ENCODE measurements at places on chromosomes 3 and 15.

DNA sequence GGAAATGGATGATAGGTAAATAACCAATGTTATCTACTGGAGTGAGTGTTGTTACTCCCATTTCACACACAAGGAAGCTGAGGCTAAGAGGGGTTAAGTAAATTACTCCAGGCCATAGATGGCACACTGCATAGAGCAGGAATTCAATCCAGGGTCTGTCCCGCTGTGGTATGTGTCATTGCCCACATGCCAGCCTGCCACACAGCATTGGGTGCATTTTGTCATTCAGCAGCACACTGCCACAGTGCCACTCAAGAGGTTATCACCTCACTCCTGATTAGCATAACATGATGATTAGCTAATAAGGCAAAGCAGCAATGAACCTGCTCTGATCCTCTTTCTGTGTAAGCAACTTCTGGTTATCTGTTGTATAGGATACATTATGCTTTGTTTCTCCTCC lies 157.4 kb upstream of the CTNNB1 start:
- DNase-seq, result no peak

DNA sequence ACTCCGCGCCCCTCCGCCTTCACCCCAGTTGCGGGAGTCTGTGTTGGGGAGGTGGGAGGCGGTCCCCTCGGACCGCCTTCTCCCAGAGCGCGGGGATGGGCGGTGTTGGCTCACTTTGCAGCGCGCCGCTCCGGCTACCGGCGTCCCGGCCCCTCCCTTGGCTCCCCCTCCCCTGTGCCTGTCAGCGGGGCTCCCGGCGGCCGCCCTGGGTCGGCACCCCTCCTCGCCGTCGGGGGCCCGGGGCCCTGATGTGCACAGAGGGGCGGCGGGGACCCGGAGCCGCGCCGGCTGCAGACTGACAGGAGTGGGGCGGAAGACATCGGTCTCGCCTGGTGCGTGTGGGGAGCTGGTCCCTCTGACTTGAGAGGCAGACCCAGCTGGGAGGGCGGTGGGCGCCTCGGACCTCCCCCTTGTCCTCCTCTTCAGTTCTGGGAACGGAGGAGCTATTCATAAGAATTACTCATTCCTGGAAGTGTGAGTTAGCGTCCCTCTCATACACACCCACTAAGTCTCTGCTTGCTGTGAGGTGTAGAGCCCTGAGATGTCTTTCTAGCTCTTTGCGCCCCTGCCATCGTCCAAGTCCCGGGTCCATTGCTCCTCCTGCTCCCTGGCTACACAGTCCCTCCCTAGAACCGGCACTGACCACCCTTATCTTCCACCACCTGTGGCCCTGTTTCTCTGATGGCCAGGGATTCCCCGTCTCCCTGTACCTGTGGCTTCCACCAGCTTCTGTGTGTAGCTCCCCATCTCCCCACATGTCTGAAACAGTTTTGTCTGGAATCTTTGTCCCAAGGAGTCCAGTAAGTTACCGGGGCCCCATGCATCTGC lies 42.3 kb upstream of the ROPN1 start:
- no peak for DNase-seq

GRCh38 chr3:43970351-43970750 lies 271.3 kb upstream of the TOPAZ1 start:
- no peak for DNase-seq

- DNase-seq, result no peak
These were observed 99.9 kb upstream of the MLF1 start for GRCh38 chr3:158470944-158471638.

DNA sequence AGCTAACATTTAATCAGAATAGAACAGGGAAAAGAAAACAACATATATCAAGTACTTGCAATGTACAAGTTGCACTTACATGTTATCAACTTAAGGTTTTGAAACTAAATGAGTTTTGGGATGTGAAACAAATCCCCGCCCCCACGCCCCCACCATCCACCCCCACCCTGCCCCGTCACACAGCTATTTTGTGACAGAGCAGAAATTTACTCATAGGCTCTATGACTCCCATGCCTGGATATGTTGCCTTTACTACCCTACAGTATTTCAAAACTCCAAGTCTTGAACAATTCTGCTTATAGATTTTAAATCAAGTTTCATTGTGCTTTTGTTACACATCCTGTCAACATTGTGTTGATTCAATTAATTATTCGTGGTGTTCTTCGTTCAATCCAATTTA lies 18.1 kb upstream of the IL1RAP start:
- no peak for DNase-seq

GRCh38 chr3:112681822-112682325 lies 40.9 kb upstream of the CCDC80 start:
- no peak for DNase-seq

DNA sequence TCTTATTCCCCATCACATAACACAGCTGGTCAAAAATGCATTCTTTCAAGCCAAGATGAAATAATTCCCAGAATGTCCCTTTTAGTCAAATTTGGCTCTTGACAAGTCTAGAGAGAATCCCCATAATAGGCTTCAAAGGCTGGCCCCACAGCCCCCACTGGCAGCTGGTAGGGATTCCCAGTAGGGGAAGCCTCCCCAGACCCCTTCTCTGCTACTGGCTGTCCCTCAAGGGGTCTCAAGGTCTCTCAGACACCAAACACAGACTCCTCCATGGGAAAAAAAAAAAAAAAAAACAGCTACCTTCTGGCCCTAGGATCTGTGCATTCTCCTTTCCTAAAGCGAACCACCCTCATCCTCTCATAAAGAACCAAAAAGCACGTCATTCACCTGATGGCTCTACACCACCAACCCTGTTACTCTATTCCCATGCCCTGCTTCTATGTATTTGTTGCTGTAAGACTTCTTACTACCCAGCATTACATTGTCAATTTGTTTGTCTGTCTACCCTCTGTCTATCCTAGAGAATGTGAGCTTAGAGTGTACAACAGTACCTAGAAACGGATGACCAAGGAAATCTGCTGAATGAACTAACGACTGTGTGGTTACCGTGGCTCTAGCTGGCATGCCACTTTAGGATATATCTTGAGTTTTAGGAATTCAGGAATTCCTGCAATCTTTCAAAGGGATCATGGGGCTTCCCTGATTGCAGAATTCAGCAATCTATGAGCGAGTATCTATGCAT lies 164.1 kb upstream of the NSMCE3 start:
- no peak for DNase-seq

DNA sequence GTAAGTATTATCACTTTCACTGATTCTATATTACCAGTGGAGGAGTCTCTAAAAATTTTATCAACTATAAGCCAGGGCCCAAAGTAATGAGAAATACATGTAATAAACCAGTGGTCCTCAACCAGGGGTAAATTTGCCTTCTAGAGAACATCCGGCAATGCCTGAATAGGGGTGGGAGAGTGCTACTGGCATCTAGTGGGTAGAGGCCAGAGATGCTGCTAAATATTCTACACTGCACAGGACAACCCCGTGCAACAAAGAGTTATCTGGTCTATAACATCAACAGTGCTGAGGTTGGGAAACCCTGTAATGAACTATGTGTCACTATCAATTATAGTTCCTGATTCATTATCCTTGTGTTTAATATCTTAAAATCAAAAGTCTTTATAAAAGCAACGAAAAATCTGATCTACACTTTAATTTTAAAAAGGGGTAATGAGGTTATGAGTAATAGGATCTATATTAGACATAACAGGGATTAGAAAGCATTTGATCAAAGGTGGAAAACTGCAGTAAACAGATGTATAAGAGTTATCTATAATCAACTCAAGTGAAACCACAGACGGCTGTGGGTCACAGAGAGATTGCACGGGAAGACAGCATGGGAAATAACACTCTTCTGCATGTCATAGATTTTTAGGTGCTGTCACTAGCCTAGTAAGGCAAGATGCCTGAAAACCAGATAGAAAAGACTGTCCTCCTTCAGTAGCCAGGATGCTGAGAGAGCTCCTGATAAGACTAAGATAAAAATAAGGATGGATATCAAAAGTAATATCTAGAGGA lies 2.0 kb downstream of the LYSMD2 start:
- DNase-seq, result no peak

GRCh38 chr3:58874248-58874741 lies 175.5 kb downstream of the CFAP20DC start:
- no peak for DNase-seq

- DNase-seq, result no peak
These were observed 152.3 kb upstream of the TSC22D2 start for GRCh38 chr3:150255826-150256225.

DNA sequence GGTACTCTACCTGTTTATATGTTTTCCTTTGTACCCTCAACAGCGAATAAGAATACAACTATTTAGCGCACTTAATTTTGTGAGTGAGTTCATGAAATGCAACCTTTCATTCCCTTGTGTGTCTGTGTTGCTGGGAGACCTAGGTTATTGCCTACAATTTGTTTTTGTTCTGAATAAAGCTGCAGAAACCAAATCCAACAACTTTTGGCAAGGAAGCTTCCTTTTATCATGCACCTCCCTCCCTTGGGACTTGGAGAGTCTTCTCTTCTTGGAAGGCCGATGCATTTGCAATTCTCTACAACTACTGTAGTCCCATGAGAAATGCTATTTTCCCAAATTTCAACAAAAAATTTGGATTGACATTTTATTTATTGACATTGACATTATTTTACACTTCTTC lies 1002.4 kb upstream of the CADM2 start:
- DNase-seq, result no peak

GRCh38 chr3:30615615-30616346 lies 9.4 kb downstream of the TGFBR2 start:
- no peak for DNase-seq

GRCh38 chr3:84194029-84194428 lies 764.8 kb upstream of the CADM2 start:
- DNase-seq, result no peak

- no peak for DNase-seq
These were observed 7.9 kb downstream of the PCLAF start for GRCh38 chr15:64373360-64373759.

DNA sequence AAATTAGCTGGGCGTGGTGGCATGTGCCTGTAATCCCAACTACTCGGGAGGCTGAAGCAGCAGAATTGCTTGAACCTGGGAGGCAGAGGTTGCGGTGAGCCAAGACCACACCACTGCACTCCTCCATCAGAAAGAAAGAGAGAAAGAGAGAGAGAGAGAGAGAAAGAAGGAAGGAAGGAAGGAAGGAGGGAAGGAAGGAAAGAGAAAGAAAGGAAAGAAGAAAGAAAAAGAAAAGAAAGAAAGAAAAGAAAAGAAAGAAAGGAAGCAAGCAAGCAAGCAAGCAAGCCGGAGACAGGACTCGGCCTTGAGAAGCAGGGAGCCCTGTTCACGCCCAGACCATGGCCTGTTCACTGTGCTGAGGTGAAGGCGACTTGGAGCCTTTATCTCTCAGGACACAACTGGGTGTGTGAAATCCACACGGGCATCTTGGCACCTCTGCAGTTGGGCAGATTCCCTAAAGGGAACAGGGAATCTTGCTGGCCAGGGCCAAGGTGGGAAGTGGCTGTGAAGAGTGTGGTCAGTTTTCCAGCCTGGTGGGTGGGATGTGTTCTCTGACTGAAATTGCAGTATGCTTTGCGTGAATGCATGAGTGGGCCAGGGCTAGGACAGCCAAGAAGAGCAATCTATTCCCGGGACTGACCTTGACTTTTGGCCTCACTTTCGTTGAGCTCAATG lies 90.3 kb downstream of the CORO2B start:
- no peak for DNase-seq

DNA sequence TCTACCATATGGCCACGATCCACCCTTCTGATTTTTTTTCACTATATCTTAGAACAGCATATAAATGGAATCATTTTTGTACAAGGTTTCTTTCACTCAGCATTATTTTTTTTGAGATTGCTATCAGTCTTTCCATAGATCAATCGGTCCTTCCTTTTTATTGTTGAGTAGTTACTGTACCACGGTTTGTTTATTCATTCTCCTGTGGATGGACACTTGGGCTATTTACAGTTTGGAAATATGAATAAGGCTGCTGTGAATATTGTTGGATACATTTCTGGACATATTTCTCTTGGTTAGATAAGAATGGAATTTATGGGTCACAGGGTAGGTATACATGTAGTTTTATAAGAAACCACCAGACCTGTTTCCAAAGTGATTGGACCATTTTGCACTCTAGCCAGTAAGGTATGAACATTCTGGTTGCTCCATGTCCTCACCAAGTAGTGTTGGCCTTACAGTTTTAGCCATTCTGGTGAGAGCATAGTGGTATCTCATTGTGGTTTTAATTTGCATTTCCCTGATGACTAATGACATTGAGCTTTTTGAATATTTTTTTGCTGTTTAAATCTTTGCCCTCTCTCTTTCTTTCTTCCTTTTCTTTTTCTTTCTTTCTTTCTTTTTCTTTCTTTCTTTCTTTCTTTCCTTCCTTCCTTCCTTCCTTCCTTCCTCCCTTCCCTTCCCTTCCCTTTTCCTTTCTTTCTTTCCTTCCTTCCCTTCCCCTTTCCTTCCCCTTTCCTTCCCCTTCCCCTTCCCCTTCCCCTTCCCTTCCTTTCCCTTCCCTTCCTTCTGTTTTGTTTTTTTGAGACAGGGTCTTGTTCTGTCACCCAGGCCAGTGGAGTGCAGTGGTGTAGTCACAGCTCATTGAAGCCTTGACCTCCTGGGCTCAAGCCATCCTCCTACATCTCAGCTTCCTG lies 49.2 kb downstream of the LRRK1 start:
- DNase-seq, result no peak

DNA sequence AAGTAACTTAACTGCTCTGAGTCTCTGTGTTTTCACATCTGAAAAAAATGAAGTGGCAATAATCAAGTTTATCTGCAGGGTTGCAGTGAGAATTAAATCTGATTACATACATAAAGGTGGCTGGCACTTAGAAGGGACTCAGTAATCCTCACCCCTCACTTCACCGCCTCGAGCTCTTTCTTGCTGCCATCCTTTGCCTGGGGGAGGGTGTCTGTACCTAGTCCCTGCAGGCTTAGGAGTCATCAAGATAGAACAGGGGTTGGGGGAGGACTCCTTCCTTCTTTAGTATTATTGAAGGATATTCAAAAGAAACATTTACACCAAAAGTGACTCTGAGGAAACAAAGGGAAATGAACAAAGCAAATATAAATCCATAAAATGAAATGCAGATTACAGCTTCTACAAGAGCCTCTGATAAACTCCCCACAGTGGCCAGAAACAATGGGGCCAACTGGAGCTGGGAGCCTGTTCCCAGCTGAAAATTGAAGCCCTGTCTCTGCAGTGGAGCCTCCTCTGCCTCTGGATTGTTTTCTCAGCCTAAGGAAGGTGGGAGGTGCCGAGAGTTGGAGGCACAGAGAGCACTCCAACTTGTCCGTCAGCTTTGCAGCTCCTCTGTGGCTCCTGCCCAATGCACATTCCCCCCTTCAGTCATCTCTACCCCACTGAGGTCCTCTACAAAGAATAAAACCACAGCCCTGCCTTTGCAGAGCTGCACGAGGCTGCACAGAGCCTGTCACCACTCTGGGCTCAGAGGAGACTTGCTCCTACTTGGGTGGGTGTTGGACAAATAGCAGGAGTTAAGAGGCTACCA lies 41.8 kb downstream of the CRYGS start:
- no peak for DNase-seq

DNA sequence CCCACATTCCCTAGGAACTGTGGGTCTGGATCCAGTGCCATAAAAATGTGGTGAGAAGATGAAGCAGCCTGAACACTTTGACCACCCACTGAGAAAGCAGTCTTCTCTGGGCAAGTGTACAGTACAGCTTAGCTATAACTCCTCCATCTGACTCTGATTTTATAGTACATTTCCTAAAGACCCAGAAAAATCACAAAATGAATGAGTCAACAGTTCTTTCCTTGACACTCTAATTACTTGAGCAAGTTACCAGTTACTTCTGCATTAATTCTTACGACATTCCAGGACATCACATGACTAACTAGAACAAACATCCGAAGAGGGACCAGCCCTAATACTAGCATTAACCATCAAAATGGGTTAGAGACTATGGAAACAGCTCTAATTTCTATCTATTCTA lies 148.1 kb upstream of the PEX5L start:
- no peak for DNase-seq

- DNase-seq, result no peak
These were observed 272.3 kb downstream of the ARRDC4 start for GRCh38 chr15:98232761-98233160.

GRCh38 chr3:12399226-12399625 lies 85.1 kb upstream of the TSEN2 start:
- no peak for DNase-seq

All from stimulated activated CD4-positive, alpha-beta T cell treated with anti-CD3 and anti-CD28 coated beads, TNF-alpha, amount 100 ng/mL, for 4 hours (primary cell).